ENCODE measurements at places on chromosomes 12 and 14.

GRCh38 chr14:32136027-32136825 is 59.1 kb downstream of the ARHGAP5 start:
- no peak for DNase-seq

- DNase-seq = no peak
Observed at GRCh38 chr12:68539615-68539952, 71.1 kb upstream of the RAP1B start.

GRCh38 chr12:11635341-11635740 is 14.1 kb upstream of the ETV6 start:
- no peak for DNase-seq

DNA sequence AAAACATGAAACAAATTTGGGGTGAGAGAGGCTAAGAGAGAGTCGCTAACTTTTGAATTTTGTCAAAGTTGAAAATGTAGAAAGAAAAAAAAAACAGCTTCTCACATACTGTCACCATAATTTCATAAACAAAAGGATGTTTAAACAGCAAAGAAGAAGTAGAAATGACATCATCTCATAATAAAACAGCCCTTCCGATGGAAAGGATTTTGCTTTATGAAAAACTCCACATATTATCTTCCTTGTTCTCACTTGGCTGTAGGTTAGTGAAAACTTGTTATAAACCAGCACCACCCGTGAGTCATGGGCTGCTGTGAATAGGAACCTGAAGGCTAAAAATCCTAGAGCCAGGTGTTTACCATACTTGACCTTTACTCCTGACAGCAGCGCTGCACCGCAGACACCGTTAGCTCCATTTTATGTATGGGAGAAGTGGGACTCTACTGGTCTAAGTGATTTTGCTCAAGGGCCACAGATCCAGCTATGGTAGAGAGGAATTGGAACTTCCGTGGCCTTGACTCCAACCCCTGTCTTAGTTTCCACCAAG is 63.0 kb upstream of the VRK1 start:
- no peak for DNase-seq

DNA sequence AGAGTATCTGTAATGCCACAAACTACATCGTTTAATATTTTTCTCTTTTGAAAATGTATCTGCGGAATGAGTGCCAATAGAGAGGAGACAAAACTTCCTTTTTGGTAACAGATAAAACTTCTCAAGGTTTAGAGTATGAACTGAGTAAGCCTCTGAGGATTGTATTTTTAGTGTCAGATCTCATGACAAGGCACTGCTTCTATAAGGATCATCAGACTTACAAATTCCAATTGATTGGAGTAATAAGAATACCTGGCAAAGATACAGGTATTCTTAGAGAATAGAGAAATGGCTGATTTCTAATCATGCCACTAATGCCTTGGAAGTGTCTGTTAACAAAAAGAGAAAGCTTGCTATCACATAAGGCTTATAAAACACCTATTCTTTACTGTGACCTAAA is 45.3 kb downstream of the SLC35F4 start:
- no peak for DNase-seq

DNA sequence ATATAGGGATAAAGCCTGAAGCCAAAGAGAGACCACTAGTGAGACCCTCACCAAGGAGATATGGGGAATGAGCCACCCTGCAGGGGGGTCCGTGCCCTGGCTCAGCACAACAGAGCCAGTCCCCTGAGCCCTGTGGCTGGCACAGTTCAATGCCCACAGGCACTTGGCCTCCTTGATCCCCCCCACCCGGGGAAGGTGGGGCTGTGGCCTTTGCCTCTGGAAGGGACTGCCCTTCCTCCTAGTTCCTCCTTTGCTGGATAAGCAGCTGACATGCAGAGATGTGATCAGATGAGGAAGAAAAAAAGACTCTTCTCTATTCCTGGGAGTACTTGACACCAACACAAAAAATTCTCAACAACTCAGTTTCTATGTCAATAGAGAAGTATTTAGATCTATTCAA is 19.9 kb downstream of the TTC7B start:
- no peak for DNase-seq

GRCh38 chr12:123096741-123097140 is 54.1 kb downstream of the PITPNM2 start:
- DNase-seq = no peak

DNA sequence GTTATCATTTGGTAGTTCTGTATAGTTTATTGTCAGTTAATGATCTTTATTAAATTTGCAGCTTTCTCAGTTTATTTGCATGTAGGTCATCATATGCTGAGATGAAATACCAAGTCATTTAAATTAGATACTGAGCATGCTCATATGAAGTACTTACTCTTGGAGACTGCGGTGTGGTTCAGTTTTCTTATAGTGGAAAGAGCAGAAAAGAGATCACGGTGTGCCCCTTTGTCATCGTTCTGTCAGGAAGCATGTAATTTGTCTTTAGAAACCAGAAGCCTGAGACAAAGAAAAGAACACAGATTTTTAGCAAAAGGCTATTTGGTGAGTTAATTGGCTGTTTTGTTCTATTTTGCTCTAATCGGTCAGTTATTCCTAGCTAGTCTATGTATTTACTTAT is 75.6 kb downstream of the PLEKHA5 start:
- DNase-seq = no peak

- no peak for DNase-seq
Observed at GRCh38 chr12:53097207-53097563, 282 bp upstream of the IGFBP6 start.

DNA sequence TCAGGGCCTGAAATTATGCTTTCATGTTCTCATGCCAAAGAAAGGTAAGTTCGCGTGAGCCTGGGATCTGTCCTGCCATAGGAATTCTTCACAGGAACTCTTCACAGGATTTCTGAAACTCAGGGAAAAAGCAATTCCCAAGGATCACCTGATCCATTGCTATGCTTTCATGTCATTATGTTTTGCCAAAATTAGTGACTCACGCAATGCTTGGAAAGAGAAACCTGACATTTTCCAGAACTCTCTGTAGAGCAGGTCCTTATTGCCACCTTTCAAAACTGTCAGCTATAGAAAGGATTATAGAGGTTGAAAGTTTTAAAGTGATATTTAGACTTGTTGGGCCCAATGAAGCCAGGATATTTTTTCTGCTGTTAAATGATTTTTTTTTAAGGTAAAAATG is 6.3 kb upstream of the KCNJ8 start:
- DNase-seq = no peak
